ENCODE measurements at places on chromosomes 5 and 9.

DNA sequence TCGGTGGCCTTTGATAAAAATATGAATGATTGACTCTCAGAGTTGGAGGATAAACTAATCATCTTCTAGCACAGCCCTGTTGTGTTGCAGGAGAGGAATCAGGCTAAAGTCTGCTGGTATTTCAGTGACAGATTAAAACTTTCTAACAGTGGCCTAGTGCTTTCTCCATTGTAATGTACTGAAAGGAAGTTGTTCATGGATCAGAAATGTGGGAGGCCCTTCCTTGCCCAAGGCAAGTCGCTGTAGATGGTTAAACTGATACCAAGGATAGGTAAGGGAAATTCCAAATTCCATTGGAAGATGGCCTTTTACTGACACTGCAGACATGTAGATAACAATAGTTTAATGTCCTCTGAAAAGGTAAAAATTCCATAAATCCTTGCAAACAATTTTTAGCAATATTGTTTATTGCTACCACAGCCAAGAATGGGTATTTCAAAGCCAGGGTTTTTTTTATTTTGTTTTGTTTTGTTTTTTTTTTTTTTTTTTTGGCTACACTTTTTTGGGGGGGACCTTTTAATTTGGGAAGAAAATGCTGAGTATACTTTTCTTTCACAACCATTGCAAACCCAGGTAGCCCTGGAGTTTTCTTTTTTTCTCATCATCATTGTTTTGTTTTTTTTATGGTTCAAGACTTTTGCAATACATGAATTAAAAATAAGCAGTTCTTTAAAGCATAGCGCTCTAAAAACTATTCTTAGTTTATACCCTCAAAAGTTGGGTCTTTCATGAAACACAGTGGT, 35.5 kb downstream of the WDR36 start:
- DNase-seq: peak; percentile 96

- DNase-seq: no peak
Measured at GRCh38 chr9:128886211-128886891, 4.4 kb downstream of the LRRC8A start.

- no peak for DNase-seq
Measured at GRCh38 chr5:127586811-127587210, 62.1 kb upstream of the CTXN3 start.

DNA sequence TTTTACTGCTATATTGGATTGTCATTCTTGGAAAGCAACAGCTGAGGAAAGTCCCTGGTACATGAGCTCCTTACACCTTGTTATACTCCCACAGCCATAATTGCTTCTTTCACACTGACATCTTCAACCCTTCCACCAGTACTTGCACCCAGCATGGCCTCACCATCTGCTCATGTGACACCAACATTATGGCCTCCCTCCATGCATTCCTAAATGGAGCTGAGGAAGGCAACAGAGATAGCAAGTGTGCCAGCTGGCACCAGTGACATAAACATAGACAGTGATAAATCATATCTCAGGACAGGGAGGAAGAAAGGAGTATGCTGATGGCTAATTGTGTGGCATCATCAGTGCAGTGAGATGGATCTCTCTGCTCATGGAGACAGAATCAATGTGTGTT, 119.5 kb downstream of the BAAT start:
- no peak for DNase-seq

GRCh38 chr9:18253950-18254349, 220.0 kb upstream of the ADAMTSL1 start:
- no peak for DNase-seq

DNA sequence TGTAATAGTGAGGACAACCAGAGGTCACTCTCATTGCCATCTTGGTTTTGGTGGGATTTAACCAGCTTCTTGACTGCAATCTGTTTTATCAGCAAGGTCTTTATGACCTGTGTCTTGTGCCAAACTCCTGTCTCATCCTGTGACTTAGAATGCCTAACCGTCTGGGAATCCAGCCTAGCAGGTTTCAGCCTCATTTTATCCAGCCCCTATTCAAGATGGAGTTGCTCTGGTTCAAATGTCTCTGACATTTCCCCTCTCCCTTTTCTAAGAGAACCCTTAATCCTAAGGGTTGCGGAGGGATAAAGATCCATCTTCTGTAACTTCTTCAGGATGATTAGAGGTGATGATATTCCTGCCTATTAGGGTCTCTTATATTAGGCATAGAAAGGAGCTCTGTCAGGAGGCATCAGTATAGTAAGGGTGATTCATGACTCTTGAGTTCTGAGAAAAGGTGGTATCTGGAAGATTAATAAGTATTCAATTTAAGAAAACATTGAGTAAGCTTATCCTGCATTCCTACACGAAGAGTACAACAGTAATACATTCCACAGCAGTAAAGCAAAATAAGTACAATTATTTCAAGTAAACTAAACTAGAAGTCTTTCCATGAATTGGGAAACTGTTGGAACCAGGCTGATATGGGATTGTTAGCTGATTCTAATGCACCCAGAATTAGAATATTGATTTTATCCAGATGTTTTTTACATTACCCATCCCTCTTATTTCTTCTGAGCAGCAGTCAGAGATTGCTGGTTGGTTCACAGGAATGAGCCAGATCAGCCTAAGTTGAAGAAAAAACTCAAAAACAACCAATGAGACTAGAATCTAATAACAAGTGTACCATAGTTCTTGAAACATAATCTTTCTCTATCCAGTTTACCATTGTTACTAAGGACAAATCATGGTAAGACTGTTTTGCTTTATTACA, 39.9 kb downstream of the SHC3 start:
- no peak for DNase-seq

- no peak for DNase-seq
Measured at GRCh38 chr9:128909859-128910258, 10.9 kb upstream of the PHYHD1 start.

- DNase-seq: no peak
Measured at GRCh38 chr5:406041-406440, 36.9 kb upstream of the EXOC3 start.

GRCh38 chr5:173153842-173154241, 9.5 kb downstream of the BNIP1 start:
- no peak for DNase-seq

GRCh38 chr5:105954341-105954740, 1716.4 kb downstream of the EFNA5 start:
- DNase-seq: no peak

GRCh38 chr5:168612996-168613395, 33.8 kb upstream of the PANK3 start:
- no peak for DNase-seq

GRCh38 chr5:148186248-148187003, 16.4 kb upstream of the SPINK6 start:
- DNase-seq: no peak

- no peak for DNase-seq
Measured at GRCh38 chr9:98896632-98897031, 47.1 kb upstream of the COL15A1 start.

GRCh38 chr9:77856615-77857014, 175.0 kb downstream of the GNAQ start:
- DNase-seq: no peak
